ENCODE measurements at places on chromosomes 1 and 21. TPM values are rescaled to one million over a fixed set of nuclear protein-coding genes. Genes with fewer than 3 reads are reported as not detected.

The HSPA6 gene
- total RNA-seq: 0.52 TPM

The OXCT2 gene
- total RNA-seq: not detected

The PTPRC gene
- not detected for total RNA-seq

The NBPF10 gene
- 7.6 TPM for total RNA-seq

The SERPINC1 gene
- not detected for total RNA-seq

GRCh38 chr1:246297279-246298265 is 209.5 kb downstream of the SMYD3 start:
- no peaks in the 10 kb centered on the region for H3K36me3 ChIP-seq
- peak; percentile 24 for DNase-seq
- H3K4me1 ChIP-seq: peaks cover 22% of the 10 kb centered on the region
- H3K27ac ChIP-seq: no peak overlapping the region

DNA sequence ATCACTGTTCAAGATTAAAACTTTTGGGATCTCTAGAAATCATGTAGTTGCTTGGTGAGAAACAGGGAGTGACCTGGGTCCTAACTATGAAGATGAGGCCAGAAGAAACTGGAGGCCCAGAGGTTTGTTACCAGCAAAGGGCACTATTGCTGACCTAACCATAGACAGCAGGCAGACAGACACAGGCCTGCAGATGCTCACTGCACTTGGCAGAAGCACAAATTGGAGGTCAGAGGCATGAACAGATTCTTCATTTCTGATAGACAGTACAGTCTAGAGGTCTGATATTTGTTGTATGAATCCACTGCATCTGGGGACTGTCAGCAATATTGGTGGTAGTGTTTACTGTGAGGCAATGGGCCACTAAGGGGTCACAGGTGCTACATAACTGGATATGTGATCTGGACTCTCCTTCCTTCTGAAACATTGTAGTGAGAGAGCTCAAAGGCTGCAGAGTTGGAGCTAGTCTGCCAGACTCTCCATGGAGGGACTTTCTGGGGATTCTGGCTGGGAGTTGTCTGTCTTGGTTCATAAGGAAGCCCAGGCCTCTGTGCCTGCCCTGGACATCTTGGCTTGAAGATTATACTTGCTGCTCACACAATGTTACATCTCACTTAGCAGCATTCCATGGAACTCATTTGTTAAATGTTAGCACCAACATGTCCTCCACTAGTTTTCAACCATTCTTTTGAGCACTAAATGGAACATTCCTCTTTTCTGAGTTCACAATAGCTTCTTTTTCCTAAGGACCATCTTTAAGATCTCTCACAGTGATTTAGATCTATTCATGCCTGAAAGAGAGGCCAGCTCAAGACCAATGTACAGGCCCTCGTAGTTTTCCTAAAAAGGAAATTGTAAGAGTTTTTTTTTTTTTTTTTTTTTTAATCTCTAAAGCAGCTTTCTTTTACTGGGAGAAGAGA is 26.9 kb upstream of the CCN1 start:
- no peak overlapping the region for H3K27ac ChIP-seq
- H3K27me3 ChIP-seq: no peaks in the 10 kb centered on the region
- no peaks in the 10 kb centered on the region for H3K36me3 ChIP-seq
- DNase-seq: no peak

GRCh38 chr1:202807926-202808757 is at the start of gene KDM5B:
KDM5B (minus strand) TSS chr1:202808421; CDS start chr1:202808305, 116 bp downstream.
- H3K27ac ChIP-seq: peak within 1 kb of the TSS; percentile 82
- no peaks in the 10 kb centered on the region for H3K27me3 ChIP-seq
- peaks cover 53% of the 10 kb centered on the region for H3K4me1 ChIP-seq
- H3K36me3 ChIP-seq: peaks cover 8% of the 10 kb centered on the region

- DNase-seq: no peak
- peaks cover 9% of the 10 kb centered on the region for H3K4me1 ChIP-seq
- no peak overlapping the region for H3K27ac ChIP-seq
- H3K27me3 ChIP-seq: no peaks in the 10 kb centered on the region
These were observed 111.6 kb upstream of the IFFO2 start for GRCh38 chr1:19067912-19068638.

- no peaks in the 10 kb centered on the region for H3K4me1 ChIP-seq
- no peak overlapping the region for H3K4me3 ChIP-seq
- DNase-seq: peak; percentile 12
- no peak overlapping the region for H3K27ac ChIP-seq
These were observed 10.7 kb downstream of the CASQ2 start for GRCh38 chr1:115757856-115758255.

GRCh38 chr1:172246521-172247390 is 173.7 kb upstream of the C1orf105 start:
- H3K27ac ChIP-seq: no peak overlapping the region
- no peaks in the 10 kb centered on the region for H3K27me3 ChIP-seq
- H3K36me3 ChIP-seq: no peaks in the 10 kb centered on the region
- DNase-seq: peak; percentile 56
- H3K4me3 ChIP-seq: no peak overlapping the region

- peaks cover 5% of the 10 kb centered on the region for H3K4me1 ChIP-seq
- H3K36me3 ChIP-seq: no peaks in the 10 kb centered on the region
- H3K27ac ChIP-seq: no peak overlapping the region
- no peak for DNase-seq
These were observed 284.5 kb upstream of the PLXNA2 start for GRCh38 chr1:208528578-208529240.

GRCh38 chr1:160761886-160762285 is 22.8 kb downstream of the SLAMF7 start:
- no peaks in the 10 kb centered on the region for H3K27me3 ChIP-seq
- H3K27ac ChIP-seq: no peak overlapping the region
- H3K4me3 ChIP-seq: no peak overlapping the region
- H3K36me3 ChIP-seq: no peaks in the 10 kb centered on the region

- no peak for DNase-seq
- H3K27ac ChIP-seq: no peak overlapping the region
- no peaks in the 10 kb centered on the region for H3K4me1 ChIP-seq
- no peak overlapping the region for H3K4me3 ChIP-seq
- peaks cover 83% of the 10 kb centered on the region for H3K27me3 ChIP-seq
These were observed 67.1 kb downstream of the MAN1C1 start for GRCh38 chr1:25683731-25684130.

DNA sequence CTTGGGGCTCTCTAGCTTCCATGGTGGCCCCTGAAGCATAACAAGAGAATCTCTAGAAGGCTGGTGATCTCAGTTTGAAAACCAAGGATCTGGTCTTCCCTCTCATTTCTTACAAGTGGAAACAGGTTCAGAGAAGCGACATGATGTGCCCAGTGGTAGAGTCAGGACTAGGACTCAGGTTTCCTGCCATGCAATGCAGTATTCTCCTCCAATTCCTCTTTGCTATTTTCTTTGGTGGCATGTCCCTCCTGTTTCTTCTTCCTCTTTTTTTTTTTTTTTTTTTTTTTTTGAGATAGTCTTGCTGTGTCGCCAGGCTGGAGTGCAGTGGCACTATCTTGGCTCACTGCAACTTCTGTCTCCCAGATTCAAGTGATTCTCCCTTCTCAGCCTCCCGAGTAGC is 195.6 kb upstream of the C1orf105 start:
- H3K4me1 ChIP-seq: no peaks in the 10 kb centered on the region
- H3K36me3 ChIP-seq: no peaks in the 10 kb centered on the region
- no peak for DNase-seq
- no peak overlapping the region for H3K27ac ChIP-seq
- no peak overlapping the region for H3K4me3 ChIP-seq
- H3K27me3 ChIP-seq: no peaks in the 10 kb centered on the region

DNA sequence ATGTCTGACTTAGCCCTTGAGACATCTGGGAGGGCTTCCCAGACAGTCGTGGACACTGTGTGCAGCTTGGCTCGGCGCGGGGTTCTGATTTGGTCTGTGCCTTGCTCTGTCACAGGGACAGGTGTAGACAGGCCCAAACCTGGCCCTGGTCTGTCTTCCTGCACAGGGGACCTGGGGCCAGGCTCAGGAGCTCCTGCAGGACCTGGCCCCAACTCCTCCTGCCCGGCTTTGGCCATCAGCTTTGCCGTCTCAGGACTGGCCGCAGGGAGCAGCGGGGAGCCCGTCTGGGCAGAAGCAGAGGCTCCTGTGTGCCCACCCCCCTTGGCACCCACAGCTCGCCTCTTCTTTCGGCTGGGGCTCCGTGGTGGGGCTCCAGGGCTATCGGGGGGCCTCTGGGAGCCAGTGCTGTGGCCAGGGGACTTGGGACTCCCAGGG is 1.7 kb downstream of the PERM1 start:
- H3K4me3 ChIP-seq: no peak overlapping the region
- peaks cover 6% of the 10 kb centered on the region for H3K4me1 ChIP-seq
- H3K27ac ChIP-seq: no peak overlapping the region
- DNase-seq: no peak
- H3K27me3 ChIP-seq: peaks cover 18% of the 10 kb centered on the region
- peaks cover 6% of the 10 kb centered on the region for H3K36me3 ChIP-seq

DNA sequence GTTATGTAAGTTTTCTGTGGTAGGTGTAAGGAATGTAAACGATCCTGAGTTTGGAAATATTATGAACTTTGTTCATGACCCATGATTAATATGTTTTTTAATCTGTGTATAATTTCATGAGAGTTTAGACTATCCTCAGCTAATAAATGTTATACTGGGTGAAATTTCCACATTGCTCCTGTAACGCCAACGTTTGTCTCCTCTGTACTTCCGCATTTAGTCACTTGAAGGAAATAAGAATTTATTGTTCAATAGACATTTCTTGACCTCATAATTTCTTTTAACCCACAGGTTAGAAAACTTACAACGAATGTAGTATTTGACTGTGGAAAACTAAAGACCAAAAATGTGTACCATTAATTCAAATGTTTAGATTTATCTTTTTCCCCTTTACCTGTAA is 876 bp downstream of the KCNJ15 start:
- H3K4me3 ChIP-seq: no peak overlapping the region
- peaks cover 22% of the 10 kb centered on the region for H3K4me1 ChIP-seq
- no peak overlapping the region for H3K27ac ChIP-seq
- DNase-seq: no peak
- H3K36me3 ChIP-seq: no peaks in the 10 kb centered on the region

DNA sequence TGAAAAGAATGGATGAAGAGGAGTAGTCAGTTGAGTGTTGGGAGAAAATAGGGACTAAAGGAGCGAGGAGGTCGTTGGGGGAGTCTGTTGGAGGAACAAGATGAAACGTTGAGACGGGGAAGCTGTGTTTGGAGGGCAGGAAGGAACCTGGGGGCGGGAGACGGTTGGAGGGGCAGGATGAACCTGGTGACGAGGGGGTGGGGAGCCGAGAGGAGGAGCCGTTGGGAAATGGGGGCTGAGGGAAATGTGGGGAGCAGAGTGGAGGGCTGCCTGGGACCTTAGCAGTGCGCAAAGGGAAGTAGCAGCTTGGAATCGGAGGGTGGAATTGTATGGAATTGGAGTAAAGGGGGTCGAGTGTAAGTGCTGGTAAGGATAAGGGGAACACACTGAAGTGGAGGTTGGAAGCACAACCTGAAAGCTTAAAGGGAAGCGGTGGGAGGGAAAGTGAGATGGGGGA is 630 bp downstream of the MTF2 start:
- H3K36me3 ChIP-seq: peaks cover 10% of the 10 kb centered on the region
- H3K4me1 ChIP-seq: peaks cover 12% of the 10 kb centered on the region
- H3K27me3 ChIP-seq: no peaks in the 10 kb centered on the region
- H3K4me3 ChIP-seq: peak overlapping the region; percentile 99
- peak; percentile 14 for DNase-seq

- H3K36me3 ChIP-seq: no peaks in the 10 kb centered on the region
- H3K27ac ChIP-seq: no peak overlapping the region
- H3K4me1 ChIP-seq: no peaks in the 10 kb centered on the region
- H3K4me3 ChIP-seq: no peak overlapping the region
These were observed 6.4 kb upstream of the SDC3 start for GRCh38 chr1:30914931-30915330.

DNA sequence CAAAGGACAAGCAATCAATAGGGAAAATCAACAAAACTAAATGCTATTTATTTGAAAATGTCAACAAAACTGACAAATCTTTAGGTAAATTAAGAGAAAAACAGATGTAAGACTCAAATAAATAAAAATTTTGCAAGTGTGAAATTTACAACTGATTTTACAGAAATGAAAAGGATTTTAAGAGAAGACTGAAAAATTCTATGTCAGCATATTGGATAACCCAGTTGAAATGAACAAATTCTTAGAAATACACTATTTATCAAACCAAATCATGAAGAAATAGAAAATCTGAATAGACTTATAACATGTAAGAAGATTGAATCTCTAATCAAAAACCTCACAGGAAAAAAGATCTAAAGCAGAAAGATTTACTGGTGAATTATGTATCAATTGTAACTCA is 7.6 kb upstream of the SPRR2F start:
- no peaks in the 10 kb centered on the region for H3K27me3 ChIP-seq
- no peak overlapping the region for H3K4me3 ChIP-seq
- peaks cover 12% of the 10 kb centered on the region for H3K4me1 ChIP-seq
- no peak for DNase-seq
- H3K27ac ChIP-seq: peak overlapping the region; percentile 9

DNA sequence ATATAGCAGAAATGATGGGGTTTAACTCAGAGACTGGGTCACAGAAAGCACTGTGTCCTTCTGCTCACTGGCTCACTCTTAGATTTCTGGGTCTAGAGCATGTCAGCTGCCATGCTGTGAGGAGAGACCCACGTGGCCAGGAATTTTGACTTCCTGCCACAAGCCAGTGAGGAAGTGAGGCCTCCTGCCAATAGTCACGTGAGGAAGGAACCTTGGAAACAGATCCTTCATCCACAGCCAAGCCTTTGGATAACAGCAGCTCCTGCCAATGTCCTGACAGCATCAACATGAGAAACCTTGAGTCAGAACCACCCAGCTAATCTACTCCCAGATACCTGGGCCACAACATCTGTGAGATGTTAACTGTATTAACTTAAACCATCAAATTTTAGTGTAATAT is 114.5 kb upstream of the PLPPR5 start:
- H3K4me3 ChIP-seq: no peak overlapping the region
- no peaks in the 10 kb centered on the region for H3K4me1 ChIP-seq
- no peak for DNase-seq
- no peaks in the 10 kb centered on the region for H3K36me3 ChIP-seq

- H3K4me3 ChIP-seq: no peak overlapping the region
- no peak overlapping the region for H3K27ac ChIP-seq
- H3K36me3 ChIP-seq: no peaks in the 10 kb centered on the region
- H3K27me3 ChIP-seq: no peaks in the 10 kb centered on the region
- no peak for DNase-seq
- no peaks in the 10 kb centered on the region for H3K4me1 ChIP-seq
These were observed 76.3 kb downstream of the KCNT2 start for GRCh38 chr1:196531737-196532524.

DNA sequence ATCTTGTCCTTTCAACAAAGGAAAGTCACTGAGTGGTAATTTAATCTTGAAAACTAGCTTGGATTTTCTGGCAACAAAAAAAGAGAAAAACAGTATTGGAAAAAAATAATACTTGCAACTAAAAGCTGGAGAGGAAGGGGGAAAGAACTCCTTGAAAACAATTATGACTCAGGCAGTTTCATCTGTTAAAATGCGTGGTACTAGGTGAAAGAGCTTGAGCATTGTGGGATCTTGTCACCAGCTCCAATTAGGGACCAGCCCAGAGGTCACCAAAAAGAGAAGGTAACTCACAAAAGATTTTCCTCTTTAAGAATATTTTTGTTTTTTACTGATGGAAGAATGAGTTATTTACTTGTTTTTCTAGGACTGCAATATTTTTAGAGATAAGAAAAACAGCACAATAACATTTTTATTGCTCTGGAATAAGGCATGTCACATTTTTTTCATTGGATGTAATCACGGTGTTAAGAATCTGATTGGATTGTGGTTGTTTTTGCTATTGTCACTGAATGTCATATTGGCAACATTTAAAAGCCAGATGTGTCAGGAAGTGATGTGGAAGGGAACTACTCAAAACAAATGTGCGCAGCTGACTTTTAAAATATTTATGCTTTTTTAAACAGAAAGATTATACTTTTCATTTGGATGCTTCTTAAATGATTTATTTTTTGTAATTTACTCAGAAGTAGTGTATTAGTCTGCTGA is 78.5 kb upstream of the ADAMTS5 start:
- H3K36me3 ChIP-seq: no peaks in the 10 kb centered on the region
- DNase-seq: no peak
- H3K27ac ChIP-seq: no peak overlapping the region
- H3K27me3 ChIP-seq: no peaks in the 10 kb centered on the region
- H3K4me3 ChIP-seq: no peak overlapping the region

Measured in MCF 10A (cell line).